ENCODE measurements at places on chromosomes 6 and 20.
A peak's percentile ranks its signal among the peaks of the same experiment; 100 is the strongest.

DNA sequence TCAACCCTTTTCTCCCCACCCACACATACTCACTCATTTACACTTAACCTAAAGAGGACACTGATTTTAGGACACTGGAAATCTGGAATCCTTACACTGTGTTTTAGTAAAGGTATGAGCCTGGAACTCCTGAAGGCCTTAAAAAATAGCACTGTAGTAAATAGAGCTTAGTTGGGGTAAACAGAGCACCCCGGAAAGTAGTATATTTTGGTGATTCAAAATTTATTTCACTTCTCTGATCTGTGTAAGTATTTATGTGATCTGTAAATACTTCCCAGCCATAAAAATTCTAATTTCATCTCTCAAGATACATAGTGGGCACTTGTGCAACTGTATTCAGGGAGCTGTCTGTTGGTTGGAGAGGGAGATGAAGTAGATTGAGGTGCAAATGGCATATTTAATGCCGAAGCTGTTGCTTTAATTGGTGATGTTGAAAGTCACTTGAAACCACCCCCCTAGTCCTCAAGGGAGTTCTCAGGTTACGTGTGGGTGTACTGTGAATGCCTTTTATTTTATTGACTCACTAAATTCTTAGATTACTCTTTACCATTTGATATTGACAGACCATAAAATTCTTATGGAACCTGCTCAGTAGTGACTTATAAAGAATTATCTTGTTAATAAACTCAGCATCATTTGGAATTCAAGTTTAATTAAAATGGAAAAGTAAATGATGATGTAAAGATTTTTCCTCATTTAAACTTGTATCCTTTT is 154.9 kb downstream of the SOX4 start:
- DNase-seq: no peak

DNA sequence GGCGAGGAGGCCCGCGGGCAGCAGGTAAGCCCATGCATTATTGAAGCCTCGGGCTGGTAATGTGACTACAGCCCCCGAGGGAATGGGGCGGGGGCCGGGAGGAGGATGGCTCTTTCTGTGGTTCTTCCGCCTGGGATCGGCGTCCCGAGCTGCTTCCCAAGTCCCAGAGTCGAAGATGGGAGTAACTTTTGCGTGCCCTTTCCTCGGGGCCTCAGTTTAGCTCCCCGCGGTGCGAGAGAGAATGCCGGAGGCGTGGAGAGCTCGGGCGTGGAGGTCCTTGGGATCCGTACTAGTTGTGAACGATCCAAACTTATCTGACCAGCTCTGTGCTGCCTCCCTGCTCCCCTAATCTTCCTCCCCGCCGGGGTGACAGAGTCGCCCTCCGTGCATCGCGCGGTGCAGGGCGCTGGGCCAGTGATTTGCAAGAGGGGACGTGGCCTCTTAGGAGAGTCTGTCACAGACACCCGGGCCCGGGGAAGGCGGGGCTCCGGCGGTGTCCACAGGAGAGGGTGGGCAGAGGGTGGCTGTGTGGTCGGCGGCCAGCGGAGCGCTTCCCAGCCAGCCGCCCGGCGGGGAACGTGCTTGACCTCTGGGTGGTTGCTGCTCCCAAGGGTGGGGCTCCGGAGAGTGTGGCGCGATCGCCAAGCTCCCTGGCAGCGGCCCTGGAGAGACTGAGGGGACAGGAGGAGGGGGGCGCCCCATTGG is 815 bp downstream of the UTRN start:
- peak; percentile 8 for DNase-seq

DNA sequence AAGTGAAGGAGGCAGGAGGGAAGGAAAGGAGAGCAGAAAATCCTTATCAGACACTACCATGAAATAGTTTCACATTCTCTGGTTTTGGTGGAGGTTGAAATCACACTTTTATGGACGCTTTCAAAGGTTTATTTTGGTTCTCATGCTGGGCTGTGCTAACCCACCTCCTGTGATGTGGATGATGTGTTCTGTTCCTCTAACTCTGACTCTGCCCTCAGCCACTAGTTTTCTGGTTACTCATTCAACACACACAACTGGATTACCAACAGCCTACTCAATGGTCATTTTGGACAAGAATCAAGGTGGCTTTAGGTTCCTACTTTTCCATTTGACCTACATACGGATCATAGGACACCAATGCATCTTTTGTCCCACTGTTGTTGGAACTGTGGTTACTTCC is 522.1 kb upstream of the BTBD3 start:
- no peak for DNase-seq

DNA sequence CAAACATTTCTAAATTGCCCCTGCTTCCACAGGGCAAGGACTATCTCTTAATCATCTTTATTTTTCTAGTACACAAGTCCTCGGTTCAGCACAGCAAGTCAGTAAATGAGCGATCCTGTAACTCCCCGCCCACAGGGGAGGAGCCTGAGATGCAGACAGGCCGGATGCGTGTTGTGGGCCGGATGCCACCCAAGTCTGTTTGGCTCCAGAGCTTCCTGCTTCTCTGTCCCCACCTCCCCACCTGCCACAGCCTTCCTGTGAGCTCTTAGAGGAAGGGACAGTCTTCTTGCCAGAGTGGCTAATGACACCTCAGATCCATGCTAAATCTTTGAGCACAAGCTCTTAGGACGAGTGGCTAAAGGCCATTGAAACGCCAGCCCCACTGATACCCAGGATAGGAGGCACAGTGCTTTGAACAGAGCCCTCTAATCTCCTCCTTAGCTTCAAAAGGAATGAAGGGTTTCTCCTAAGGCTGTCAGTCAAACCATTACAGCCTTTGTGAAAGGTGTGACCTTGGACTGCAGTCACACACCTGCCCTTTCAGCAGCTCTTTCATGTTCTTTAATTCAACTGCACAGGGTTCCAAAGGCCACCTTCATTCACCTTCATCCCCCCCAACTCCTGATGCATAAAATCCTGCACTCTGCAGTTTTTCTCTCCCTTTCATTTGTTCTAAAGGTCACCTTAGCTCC is 264.3 kb downstream of the TFAP2C start:
- DNase-seq: no peak

GRCh38 chr6:11788043-11788442 is 9.4 kb upstream of the ADTRP start:
- DNase-seq: no peak

GRCh38 chr20:50146732-50147662 is 6.5 kb downstream of the PEDS1 start:
- peak; percentile 58 for DNase-seq

- DNase-seq: no peak
Observed at GRCh38 chr6:165266621-165267020, 42.8 kb downstream of the C6orf118 start.

- DNase-seq: no peak
Observed at GRCh38 chr20:37627060-37627766, 66.6 kb upstream of the CTNNBL1 start.

DNA sequence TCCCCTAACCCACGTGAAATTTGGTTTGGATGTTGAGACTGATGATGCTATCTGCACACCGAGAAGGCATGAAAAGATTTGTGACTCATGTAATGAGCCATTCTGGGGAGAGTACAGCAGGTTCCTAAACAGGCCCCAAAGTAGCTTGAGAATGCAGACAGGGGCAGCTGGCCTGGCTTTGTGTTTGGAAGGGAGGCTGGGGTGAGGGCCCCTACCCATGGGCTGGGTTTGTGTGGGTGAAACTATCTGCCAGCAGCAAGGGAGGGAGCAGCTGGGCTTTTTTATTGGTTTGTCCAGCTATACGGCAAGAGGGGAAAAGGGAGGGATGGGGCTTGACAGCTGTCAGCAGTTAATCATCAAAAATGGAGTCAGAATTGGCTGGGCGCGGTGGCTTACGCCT is 87.0 kb upstream of the RNF24 start:
- DNase-seq: no peak

DNA sequence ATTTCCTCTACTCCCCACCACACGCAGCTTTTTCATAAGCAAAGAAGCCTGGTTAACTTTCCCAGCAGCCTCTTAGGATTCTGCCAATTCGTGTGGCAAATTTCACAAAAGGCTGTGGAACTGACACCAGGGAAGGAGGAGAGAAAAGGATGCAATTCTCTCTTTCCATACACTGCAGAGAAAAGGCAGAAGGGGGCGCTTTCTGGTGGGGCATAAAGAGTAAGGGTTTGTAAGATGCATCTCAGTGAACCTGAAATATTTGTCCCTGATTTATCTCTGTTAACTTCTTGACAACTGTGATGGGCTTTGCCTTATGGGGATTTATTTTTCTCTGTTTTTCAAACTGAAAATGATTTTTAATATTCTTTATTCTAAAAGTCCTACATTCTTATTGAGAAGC is 45.5 kb upstream of the GLP1R start:
- no peak for DNase-seq
